ENCODE measurements at places on chromosomes 11 and 22.

DNA sequence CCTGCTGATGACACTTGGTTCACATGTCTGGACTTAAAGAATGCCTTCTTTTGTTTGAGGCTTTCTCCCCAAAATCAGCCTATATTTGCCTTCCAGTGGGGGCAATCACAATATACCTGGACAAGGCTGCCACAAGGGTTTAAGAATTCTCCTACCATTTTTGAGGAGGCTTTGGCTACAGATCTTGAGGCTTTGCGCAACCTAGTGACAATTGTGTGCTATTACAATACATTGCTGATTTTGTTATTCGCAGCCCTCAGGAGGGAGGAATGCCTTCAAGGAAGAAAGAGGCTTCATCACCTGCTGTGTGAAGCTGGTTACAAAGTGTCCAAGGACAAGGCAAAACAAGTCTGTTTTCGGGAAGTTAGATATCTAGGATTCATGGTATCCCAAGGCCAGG, 50.8 kb upstream of the OR4C15 start:
- no peak for DNase-seq

GRCh38 chr11:133173810-133174412, 358.4 kb downstream of the OPCML start:
- no peak for DNase-seq

DNA sequence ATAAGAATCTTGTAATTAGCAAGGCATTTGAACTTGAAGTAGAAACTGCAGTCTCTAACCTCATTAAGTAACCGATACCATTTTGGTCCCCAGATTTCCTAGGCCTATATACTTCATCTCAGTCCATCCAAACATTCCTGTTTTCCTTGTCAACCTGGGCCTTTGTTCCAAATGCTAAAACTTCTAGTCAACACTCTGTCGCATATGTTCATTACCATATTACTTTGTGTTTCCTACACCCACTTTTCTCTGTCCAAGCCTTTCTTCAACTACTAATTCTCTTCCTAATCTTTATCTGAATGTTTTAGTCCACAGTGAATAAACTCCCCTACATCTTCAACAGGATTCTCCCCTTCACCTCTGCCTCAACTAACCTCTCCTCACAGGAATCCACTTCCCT, 31.4 kb downstream of the MTMR2 start:
- no peak for DNase-seq

DNA sequence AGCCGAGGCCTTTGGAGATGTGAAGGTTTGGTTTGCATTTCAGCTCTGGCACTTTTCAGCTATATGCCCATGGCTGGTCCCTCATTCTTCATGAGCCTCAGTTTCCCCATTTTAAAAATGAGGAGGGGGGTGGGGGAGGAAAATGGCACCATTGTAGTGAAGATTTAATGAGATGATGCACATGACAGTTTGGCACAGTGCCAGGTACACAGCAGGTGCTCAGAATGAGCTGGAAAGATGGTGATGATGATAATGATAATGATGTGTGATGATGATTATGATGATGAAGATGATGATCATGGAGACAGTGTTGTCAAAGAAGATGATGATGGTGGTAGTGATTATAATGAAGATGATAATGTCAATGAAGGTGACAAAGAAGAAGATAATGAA, 24.3 kb upstream of the FGF3 start:
- DNase-seq: no peak

GRCh38 chr22:38034278-38034882, 22.8 kb upstream of the PICK1 start:
- no peak for DNase-seq

Data from D341Med (cell line).